ENCODE measurements at places on chromosomes 7 and 10.

DNA sequence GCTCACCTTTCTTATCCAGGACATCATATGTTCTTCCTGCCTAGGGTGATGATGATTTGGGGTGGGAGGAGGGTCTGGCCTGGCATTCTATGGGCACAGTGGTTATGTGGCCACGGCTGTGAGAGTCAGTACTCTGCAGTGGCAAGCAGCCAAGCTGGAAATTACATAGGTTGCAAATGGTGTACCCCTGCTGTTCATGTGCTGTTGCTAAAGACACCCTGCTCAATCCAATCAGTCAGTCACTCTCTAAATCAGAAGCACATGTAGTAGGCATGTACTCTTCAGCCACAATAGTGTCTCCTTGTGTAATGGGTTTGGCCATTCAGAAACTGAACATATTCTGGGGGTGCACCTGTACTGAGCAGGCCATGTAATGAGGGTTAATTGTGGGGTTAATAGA lies 449.1 kb upstream of the ANKRD30A start:
- no peak for DNase-seq

DNA sequence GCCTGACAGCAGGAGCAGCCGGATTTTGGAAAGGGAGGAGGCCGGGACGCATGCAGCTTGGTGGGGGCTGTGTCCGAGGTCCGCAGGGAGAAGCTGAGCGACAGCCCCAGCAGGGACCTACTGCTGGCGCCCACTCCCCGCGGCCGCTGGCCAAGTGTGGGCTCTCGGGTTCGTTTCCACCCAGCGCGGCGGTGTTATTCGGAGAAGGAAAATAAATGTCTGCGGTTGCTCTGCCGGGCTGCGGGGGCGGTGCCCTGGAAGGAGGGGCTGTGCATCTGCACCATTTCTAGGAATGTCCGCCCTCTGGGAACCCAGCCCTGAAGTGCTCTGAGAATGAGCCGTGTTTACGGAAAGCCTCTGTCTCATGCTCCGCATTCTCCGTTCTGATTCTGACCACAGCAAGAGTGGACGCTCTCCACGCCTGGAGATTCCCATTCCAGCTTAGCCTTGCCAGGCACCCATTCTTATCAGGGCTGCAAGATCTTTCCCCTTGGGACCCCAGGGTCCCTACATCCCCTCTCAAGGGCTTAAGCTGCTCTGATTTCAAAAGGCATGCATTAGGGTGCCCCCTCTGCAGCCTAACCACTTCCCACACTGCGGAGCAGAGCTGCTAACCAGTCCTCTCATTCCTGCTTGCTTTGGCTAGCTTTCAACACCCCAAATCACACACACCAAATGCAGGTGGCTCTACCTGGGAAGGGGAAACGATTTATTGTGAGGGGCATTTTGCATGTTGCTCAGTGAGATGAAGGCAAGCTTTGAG lies 256.6 kb upstream of the GLI3 start:
- DNase-seq, result no peak

GRCh38 chr10:78770167-78771090 lies 298.3 kb upstream of the ZMIZ1 start:
- DNase-seq, result no peak

- no peak for DNase-seq
Measured at GRCh38 chr7:21125297-21125696, 302.6 kb upstream of the SP4 start.

GRCh38 chr7:77339726-77340125 lies 76.4 kb downstream of the GSAP start:
- DNase-seq, result no peak

DNA sequence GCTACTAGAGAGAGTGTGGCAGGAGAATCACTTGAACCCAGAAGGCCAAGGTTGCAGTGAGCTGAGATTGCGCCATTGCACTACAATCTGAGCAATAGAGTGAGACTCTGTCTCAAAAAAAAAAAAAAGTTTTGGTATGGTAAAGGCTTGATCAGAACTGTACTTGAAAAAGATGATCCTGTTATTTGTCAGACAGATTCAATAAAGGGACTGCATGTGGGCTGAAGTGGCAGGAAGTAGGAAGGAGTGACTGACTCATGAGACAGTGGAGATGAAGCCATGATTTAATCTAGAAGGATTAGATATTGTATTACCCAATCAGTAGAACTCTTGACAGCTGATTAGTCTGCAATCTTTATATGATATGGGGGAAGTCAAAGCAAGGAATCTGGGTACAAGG lies 2.7 kb upstream of the TMEM254 start:
- no peak for DNase-seq

DNA sequence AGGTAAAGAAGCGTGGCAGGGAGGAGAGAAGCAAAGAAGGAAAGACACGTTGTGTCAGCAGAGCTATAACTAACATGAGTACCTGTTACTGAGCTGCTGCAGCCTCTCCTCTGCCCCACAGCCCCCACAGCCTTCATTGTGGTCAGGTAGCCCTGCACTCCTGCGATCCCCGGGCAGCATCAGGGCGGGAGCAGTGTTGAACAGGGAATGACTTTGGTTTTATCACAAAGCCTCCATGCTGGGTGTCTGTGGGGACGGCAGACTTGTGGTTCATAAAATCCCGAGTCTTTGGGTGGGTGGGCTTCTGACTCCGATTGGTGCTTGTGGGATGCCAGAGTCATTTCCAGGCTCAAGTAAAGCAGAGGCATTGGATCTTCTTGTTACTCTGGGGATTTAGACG lies 14.8 kb upstream of the PRKAG2 start:
- DNase-seq, result no peak

GRCh38 chr7:157266272-157266671 lies 70.5 kb upstream of the DNAJB6 start:
- DNase-seq, result no peak

DNA sequence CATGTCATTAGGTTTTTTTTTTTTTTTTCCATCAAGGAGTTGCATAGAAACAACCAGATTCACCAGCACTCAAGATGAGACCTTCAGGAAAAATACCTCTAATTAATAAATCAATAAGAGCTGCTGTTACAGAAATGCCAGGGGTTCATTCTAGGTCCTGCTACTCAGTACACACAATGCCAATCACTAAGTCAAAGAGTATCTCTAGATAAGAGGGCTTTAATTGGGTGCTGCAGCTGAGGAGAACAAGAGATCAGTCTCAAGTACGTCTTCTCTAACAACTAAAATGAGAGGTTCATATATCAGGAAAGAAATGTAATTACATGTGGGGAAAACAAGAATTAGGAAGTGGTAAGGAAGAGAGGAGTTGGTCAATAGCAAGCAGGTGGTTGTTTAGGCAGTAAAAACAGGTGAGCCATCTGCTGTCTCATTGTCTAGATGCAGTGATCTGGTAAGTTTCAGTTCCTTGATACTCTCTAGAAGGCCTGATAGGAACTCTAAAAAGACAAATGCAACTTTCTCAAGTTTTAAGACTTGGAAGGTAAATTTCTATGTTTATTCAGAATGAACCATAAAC lies 272.9 kb upstream of the ZWINT start:
- DNase-seq, result no peak

GRCh38 chr7:45347804-45348203 lies 190.2 kb downstream of the RAMP3 start:
- no peak for DNase-seq

- no peak for DNase-seq
Measured at GRCh38 chr10:95730233-95730632, 25.7 kb upstream of the ENTPD1 start.

GRCh38 chr7:18352339-18353255 lies 143.0 kb upstream of the HDAC9 start:
- peak; percentile 33 for DNase-seq

- DNase-seq, result no peak
Measured at GRCh38 chr10:26835025-26835424, 25.7 kb downstream of the ABI1 start.

DNA sequence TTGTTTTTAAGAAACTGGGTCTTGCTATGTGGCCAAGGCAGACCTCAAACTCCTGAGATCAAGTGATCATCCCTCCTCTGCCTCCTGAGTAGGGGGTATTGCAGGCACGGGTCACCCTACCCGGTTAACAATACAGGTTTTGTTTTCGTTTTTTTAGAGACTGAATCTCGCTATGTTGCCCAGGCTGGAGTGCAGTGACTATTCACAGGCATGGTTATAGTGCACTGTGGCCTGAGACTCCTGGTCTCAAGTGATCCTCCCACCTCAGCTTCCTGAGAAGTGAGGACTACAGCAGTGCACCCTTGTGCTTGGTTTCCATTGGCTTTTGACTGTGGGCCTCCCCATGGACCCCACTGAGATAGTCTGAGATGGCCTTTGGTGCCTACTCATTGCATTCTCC lies 3.8 kb upstream of the TRIM24 start:
- DNase-seq, result no peak

- DNase-seq, result no peak
Measured at GRCh38 chr10:12403119-12403518, 53.8 kb downstream of the CAMK1D start.

GRCh38 chr7:38748056-38748610 lies 117.0 kb upstream of the AMPH start:
- peak; percentile 66 for DNase-seq

- no peak for DNase-seq
Measured at GRCh38 chr7:80661729-80662128, 23.3 kb downstream of the CD36 start.

- peak; percentile 53 for DNase-seq
Measured at GRCh38 chr7:95690367-95690947, 81.9 kb upstream of the DYNC1I1 start.

GRCh38 chr10:43890124-43890523 lies 241.4 kb upstream of the ZNF32 start:
- DNase-seq, result no peak

GRCh38 chr10:112304267-112304859 lies 21.2 kb downstream of the TECTB start:
- DNase-seq, result no peak

DNA sequence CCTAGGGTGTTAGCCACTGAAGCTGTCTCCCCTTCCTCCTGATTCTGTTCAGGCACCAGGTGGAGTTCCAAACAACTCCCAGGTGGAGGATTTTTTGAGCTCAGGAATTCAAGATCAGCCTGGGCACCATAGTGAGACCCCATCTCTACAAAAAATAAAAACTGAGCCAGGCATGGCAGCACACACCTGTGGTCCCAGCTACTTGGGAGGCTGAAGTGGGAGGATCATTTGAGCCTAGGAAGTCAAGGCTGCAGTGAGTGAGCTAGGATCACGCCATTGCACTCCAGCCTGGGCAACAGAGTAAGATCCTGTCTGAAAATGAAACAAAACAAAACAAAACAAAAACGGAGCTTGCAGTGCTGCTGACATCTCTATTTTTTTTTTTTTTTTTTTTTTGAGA lies 128.8 kb upstream of the CALN1 start:
- no peak for DNase-seq

- DNase-seq, result no peak
Measured at GRCh38 chr10:31071232-31072005, 39.8 kb upstream of the ZNF438 start.

DNA sequence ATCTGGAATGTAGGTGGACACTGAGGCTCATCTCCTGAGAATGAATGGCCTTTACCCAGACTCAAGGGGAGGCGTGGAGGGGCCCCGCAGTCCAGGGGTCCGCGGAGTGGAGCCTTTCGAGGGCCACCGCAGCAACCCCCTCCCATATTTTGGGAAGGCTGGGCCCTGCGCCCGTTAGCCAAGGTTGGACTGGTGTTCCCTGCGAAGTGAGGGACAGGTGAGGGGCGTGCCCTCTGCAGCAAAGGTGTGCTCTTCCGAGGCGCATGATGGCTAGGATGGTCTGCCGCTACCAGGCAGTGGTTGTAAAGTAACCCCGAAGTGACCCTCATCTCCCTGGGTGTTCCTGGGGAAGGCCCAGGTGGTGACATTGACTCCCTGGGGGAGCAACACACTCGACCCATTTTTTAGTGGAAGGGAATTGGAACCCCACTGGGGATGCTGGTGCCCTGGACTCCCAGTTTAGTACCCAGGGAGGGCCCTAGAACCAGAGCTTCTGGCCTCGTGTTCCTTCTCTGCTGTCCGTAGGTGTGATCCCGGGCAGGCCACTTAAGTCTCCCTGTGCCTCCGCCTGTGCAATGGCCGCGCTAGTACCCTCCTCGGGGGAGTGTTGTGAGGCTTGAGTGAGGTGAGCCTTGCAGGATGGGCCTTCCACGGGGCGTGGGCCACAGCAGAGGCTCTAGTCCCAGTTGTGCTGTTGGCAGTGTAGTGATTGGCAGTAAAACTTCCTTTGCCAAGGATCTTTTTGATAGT lies 779 bp downstream of the FAM241B start:
- no peak for DNase-seq

DNA sequence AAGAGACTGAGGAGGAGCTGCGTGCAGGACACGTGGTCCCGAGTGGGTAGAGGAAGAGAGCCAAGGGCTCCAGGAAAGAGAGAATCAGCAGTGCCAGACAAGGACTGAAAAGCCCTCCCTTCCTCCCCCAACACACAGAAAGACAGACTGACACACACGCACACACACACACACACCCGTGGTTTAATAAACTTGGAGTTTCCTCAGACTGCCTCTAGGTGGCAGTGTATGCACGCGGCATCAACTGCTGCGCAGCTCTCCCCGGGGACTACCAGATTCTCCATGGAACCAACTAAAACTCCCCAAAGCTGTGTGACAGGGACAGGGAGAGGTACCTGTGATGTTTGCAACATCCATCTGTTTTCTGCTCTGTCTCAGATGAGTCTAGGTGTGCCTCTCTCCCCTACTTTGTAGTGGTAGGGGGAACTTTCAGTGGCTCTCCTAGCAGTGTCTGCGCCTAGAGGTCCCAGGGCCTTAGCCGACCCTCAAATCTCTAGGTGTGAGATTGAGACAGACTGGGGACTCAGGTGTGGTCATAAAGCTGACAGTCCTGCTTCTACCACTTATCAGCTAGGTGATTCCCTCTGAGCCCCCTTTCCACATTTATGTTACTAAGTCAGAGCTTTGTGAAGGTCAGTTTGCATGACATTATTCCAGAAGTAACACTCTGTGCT lies 9.3 kb upstream of the TSPAN14 start:
- DNase-seq, result peak; percentile 91

- DNase-seq, result no peak
Measured at GRCh38 chr10:29434111-29434510, 145.2 kb downstream of the LYZL1 start.

DNA sequence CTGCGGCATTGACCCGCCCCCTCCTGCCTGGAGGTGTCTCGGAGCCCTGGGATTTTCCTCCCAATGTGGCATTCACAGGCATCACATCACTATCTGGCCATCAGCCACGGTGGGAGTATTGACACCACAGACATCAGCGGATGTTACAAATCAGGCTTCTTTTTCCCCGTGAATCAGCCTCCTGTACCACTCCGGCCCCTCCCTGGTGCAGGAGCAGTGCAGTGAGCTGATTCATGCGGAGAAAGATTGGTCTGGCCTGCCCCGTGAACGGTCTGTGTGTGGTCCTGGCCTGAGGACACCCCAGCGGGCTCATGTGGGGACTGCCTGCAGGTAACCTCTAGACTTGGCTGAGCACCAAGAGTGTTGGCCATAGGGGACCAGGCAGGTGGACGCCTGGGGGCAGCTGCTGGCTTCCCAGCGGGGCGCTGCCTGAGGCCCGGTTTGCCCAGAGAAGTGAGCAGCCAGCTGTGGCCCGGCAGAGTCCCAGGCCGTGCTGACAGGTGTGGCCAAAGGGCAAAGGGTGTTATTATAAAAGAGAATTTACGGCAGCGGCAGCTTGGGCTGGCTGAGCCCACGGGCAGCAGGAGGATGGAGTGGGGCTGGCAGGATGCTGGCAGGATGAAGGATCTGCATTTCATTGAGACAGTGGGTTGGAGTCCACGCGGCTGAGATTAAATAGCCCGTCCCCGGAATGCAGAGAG lies 32.1 kb upstream of the GNA12 start:
- DNase-seq, result no peak

GRCh38 chr7:31119249-31119648 lies 67.1 kb downstream of the ADCYAP1R1 start:
- no peak for DNase-seq
